ENCODE measurements at places on chromosomes 1 and 21. TPM values are rescaled to one million over a fixed set of nuclear protein-coding genes. Genes with fewer than 3 reads are reported as not detected.

DNA sequence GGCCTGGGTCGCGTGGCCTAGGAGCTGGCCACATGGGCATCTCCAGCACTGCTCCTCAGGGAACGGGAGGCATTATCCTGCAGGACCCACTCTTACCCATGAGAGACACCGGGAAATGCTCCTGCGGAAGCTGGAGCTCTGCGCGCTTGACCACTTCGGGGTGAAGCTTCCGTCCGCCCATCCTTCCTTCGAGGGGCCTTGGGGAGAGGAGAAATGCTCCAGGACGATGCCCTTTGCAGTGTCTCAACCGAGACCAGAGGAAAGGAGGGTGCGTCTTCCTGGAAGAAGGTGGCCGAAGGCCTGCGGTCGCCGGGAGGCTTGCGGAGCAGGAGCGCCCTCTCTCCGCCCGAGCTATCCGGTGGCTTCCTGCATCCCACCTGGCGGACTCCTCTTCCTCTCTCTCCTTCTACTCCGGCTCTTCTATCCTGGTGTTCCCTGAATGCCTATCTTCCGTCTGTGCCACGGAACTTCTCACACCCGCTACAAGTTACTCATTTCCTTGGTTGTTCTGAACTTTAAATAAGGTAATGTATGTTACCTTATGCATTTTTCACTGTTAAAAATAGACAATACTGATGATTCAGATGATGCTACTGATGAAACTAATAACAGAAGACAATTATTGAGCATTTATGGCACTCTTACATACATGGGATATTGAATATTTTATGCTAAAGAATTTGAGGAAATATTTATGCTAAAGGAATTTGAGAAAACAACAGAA is 91.4 kb downstream of the PRKAB2 start:
- DNase-seq: no peak

GRCh38 chr21:34333121-34333739 is 30.6 kb upstream of the KCNE2 start:
- no peak for DNase-seq

DNA sequence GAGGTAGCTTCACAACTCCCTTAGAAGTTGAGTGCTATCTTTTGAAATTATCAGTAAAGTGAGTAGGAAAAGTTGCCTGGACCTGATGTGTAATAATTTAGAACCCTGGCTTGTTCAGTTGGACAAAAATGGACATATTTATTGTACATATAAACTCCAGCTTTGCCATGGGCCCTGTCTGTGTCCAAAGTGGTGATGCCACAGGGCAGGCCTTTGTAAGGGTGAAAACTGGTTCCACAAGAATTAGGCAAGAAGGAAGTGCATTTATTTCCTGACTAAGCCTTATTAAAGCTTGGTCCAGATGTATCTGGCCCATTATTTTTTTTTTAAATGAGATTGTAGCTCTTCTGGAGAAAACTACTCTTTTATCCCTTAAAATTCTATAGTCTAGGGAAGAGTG is 47.9 kb downstream of the MACO1 start:
- DNase-seq: no peak

Gene SLC22A15
- total RNA-seq: 0.15 TPM

Gene MINDY1
- total RNA-seq: 16.9 TPM

Gene CLK2
- total RNA-seq: 13.1 TPM

GRCh38 chr1:20735581-20736111 is 3.1 kb upstream of the SH2D5 start:
- DNase-seq: no peak

- DNase-seq: no peak
These were observed 47.8 kb downstream of the TCP10L start for GRCh38 chr21:32537569-32537881.

GRCh38 chr1:17168091-17168876 is 36.6 kb upstream of the PADI1 start:
- no peak for DNase-seq

DNA sequence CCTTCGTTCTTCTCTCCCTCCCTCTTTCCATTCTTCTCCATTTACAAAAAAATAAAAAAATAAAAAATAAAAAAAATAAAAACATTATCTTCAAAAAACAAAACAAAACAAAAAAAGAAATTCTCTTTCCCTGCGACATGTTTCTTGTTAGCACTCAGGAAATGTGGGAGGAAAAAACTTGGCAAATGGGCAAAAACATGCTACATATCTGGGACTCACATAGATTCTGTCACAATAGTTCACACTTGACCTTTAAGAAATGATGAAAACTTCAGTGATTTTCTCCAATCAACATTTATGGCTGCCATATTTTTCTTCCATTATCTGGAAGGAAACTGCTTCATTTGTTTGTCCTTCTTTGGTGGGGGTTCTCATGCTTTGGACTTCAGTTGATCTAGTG is 109.3 kb downstream of the PRKAB2 start:
- DNase-seq: no peak

DNA sequence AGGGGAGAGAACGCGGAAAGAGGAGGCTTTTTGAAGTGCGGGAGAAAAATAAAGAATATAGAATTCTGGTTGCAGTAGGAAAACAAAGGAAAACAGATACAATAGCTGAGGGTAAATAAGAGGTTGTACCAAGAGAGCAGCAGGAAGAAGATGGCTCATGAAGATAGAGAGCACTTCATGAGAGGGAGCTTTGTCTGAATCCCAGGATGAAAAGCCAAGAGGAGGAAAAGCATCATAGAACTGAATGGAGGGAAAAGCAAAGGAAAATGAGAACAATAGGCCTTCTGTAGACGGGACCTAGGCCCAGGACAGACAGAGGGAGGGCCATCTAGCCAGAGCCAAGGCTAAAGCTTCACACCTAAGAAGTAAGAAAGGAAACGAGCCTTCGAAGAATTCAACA is 49.5 kb downstream of the ATP6V1G3 start:
- DNase-seq: no peak

- DNase-seq: no peak
These were observed 544.1 kb downstream of the KIF26B start for GRCh38 chr1:245698860-245699259.

Gene IL19
- total RNA-seq: not detected

DNA sequence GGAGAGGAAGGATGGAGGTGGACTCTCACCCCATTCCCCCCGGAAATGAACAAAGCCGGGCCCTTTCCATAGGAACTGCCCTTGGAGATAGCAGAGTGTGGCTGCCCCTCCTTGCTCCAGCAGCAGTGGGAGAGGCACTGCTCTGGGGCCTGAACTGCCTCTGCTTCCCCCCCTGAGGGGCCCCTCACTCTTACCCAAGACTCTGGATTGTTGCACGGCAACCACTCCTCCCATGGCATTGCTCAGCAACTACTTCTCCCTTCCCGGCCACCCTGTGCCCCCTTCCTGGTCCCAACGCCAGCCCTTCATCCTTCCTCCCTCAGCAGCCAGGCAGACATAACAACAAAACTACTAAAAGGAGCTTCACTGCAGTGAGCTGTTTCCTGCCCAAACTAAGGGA is 3.0 kb upstream of the ACKR1 start:
- DNase-seq: no peak

Gene F5
- 0.33 TPM for total RNA-seq

Gene PTGFR
- total RNA-seq: 3.4 TPM

DNA sequence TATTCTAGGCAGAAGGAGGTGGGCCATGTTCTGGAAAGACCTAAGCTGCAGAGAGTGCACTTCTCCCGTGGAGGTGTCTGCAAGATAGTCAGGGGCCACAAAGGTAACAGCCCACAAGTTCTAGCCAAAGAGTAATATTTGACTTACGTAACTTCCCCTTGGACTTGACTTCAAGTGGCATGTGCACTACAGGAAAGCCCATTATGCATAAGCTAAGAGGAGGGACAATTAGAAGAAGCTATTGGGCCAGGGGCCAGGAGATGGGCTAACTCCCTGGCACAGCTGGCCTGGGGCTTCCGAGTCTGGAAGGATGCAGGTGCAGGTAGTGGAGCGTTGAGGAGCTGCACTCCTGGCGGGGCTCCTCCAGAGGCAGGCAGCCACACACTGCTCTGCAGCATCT is 58.3 kb downstream of the ERG start:
- DNase-seq: no peak

DNA sequence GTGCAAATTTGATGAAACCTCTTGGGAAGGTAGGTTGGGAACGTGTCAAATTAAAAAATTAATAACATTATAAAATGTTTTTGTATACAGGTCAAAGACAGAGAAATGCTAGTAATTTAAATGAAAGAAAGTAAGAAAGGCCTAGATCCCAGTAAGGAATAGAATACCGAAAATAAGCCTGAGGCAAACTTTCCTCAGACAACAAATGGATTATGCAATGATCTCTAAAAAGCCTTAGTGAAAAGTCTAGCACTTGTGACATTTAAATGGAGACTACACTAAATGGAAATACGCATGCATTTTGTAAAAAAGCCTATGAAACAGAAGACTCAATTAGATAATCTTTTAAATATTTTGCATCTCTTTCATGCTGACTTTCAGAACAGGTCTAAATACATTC is 138.5 kb upstream of the ZNHIT6 start:
- no peak for DNase-seq

DNA sequence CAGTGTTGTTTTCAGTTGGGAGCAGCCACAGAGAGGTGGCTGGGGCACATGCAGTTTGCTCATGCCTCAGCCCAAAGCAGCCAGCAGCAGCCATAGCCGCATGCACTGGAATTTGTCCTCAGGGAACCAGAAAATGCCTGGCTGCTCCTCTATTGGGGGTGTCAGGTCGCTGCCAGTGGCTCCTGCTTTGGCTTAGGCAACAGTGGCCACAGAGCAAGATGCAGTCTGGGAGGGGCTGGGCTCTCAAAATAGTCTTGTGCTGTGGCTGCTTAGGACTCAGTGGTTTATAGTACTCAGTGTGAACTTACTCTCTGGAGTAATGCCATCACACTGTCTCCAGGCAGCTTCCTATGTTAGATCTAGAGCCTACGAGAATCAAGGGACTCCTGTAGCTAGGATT is 25.0 kb downstream of the CD55 start:
- peak; percentile 94 for DNase-seq

Gene EFNA3
- total RNA-seq: not detected

GRCh38 chr1:58754683-58755467 is 29.0 kb downstream of the JUN start:
- no peak for DNase-seq

Gene KCTD3
- total RNA-seq: 23.6 TPM

Gene DCST2
- total RNA-seq: not detected

DNA sequence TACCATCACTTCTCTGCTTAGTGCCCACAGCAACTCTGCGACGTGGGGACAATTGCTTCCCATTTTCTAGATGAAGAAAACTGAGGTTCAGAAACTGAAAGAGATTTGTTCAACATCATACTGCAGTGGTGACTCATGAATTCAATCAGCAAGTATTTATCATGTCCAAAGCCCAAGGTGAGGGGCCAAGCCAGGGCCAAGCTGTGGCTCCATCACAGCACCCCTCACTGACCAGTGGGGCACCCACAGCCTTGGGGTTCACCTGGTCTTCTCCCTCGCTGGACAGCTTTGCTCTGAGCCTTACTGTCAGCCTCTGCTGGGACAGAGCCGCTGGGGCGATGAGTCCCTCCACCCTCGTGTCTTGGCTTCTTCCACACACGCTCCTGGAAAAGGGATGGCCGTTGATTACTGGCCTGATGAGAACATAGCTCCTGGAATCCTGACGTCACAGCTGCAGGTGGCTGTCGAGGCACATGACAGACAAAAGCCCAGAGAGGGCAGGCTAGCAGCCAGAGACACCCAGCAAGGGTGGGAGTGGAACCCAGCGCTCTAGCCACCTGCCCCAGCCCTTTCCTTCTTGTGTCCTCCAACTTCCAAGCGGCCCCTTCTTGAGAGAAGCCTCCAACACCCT is 6.2 kb downstream of the EDN2 start:
- DNase-seq: no peak

DNA sequence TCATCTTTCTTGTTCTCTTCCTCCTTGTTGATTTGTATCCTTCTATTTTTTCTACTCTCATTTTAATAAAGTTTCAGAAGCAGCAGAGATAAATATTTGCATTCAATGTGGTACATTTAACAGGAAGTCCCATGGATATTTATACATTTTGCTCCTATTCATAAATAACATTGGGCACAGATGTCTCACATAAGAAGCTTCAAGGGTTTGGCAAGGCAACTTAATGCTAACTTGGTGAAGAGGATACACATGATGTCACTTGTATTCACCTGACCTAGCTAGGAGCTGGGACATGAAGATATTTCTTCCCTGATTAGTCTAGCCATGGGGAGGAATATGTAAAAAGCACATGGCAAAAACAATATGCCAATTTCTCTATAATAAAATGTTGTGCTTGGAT is 65.1 kb upstream of the DUSP10 start:
- no peak for DNase-seq

GRCh38 chr1:185468626-185469025 is 151.6 kb upstream of the IVNS1ABP start:
- no peak for DNase-seq

- no peak for DNase-seq
These were observed 204.4 kb downstream of the GRIK3 start for GRCh38 chr1:36829961-36830360.

Gene PTGER3
- 1.5 TPM for total RNA-seq

- no peak for DNase-seq
These were observed 460.6 kb downstream of the DSCAM start for GRCh38 chr21:40386294-40386911.

- DNase-seq: no peak
These were observed 41.6 kb downstream of the ABCA4 start for GRCh38 chr1:94079080-94079940.

Gene FYB2
- 1.0 TPM for total RNA-seq

GRCh38 chr1:114854693-114855320 is at the start of gene SYCP1:
TSS of gene SYCP1 (plus strand) at chr1:114854863. CDS start at chr1:114855465, 602 bp downstream.
- DNase-seq: no peak

Gene TNFRSF18
- not detected for total RNA-seq

- DNase-seq: no peak
These were observed 55.8 kb upstream of the DNAH14 start for GRCh38 chr1:224873434-224874369.

- DNase-seq: no peak
These were observed 18.6 kb upstream of the CEP350 start for GRCh38 chr1:179935909-179936496.

Gene LHX8
- total RNA-seq: not detected

Gene ZNF678
- 2.3 TPM for total RNA-seq

Gene SPRR3
- total RNA-seq: not detected

DNA sequence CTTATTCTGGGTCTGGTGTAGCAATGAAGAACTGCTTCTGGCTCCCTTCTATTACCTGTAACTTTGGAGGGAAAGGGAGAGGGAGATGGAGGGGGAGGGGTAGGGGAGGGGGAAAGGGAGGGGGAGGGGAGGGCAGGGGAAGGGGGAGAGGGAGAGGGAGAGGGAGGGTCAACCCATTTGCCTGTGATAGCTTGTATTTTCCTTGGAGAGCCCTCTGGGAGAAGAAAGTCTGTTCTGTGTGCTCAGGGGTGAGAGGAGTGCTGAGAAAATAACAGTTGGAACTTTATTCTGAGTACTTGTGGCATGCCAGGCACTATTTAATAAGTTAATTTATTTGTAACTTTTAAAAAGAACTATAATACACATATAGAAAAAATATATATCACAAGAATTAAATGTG is 70.7 kb upstream of the TSPAN2 start:
- no peak for DNase-seq

All from gastrocnemius medialis (tissue), 4 donors.